Colonic mucosa (tissue), 4 donors: ENCODE measurements at places on chromosomes 7 and 10.

DNA sequence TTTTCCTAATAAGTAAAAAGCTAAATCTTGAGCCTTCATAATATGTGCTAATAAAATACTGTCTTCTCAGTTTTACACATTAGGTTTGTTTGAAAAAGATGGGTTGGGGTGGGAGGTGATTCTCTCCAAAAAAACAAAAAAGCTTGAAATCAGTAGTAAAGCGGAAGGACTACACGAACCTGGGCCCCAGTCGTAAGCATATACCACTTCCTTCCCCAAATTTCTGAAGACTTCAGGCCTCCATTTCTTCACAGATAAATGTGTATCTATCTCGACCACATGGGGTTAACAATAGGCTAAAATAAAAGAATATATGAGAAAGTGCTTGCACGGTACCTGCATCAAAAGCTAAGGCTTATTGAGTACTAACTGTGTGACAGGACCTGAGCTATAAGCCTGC, 51.6 kb upstream of the PAX2 start:
- H3K27ac ChIP-seq = no peak overlapping the region
- no peaks in the 10 kb centered on the region for H3K36me3 ChIP-seq
- H3K4me3 ChIP-seq = no peak overlapping the region
- DNase-seq = no peak

DNA sequence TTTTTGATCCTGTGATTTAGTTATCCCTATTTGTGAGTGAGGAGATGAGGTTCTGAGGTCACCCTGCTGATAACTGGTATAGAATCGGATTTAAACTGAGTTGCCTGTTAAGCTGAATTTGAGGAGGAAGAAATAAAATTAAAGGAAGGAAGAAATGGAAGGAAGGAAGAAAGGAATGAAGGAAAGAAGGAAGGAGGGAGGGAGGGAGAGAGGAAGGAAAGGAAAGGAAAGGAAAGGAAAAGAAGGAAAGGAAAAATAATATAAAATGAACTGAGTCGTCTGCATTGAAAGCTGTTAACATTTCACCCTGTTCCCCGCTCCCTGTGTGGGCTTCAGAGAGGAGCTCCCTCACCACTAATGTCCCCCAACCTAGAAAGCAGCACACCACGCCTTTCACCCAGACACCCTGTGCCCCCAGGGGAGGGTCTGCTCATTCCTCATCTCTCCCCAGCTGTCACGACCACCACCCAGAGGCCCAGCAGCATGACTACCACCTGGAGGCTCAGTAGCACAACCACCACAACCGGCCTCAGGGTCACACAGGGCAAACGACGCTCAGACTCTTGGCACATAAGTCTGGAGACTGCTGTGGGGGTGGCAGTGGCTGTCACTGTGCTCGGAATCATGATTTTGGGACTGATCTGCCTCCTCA, 16.3 kb downstream of the PILRA start:
- H3K4me1 ChIP-seq = no peaks in the 10 kb centered on the region
- H3K27ac ChIP-seq = no peak overlapping the region
- no peaks in the 10 kb centered on the region for H3K27me3 ChIP-seq
- H3K4me3 ChIP-seq = no peak overlapping the region
- no peak for DNase-seq
- H3K36me3 ChIP-seq = no peaks in the 10 kb centered on the region

GRCh38 chr7:13850185-13850752, 139.2 kb downstream of the ETV1 start:
- no peak overlapping the region for H3K4me3 ChIP-seq
- H3K4me1 ChIP-seq = peaks cover 2% of the 10 kb centered on the region
- H3K36me3 ChIP-seq = no peaks in the 10 kb centered on the region
- DNase-seq = peak; percentile 31

DNA sequence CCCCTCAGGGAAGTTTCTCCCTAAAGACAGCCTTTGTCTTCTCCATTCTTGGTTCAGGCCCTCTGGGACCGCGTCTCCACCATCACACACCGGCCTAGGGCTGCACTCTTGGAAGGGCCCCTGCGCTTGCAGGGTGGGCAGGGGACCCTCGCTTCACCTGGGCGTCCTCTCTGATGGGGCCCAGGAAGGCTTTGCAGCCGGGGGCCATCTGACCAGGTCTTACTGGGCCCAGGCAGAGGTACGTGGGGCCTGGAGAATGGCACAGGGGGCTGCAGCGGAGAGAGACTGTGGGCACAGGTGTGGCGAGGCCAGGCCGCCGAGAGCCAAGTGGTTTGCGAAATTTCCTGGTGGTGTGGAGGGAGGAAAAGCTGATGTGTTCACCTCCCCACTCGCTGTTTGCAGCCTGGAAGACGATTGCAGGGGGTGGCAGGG, 44.4 kb downstream of the ALOX5 start:
- DNase-seq = no peak
- H3K4me1 ChIP-seq = peaks cover 6% of the 10 kb centered on the region
- H3K27me3 ChIP-seq = no peaks in the 10 kb centered on the region
- H3K4me3 ChIP-seq = peak overlapping the region; percentile 38
- no peaks in the 10 kb centered on the region for H3K36me3 ChIP-seq
- peak overlapping the region; percentile 80 for H3K27ac ChIP-seq

- no peaks in the 10 kb centered on the region for H3K36me3 ChIP-seq
- H3K27ac ChIP-seq = no peak overlapping the region
- peaks cover 16% of the 10 kb centered on the region for H3K4me1 ChIP-seq
- no peak for DNase-seq
Measured at GRCh38 chr7:2495418-2496299, 19.5 kb upstream of the GRIFIN start.

- H3K27me3 ChIP-seq = no peaks in the 10 kb centered on the region
- no peaks in the 10 kb centered on the region for H3K4me1 ChIP-seq
Measured at GRCh38 chr7:2860627-2861133, 16.6 kb upstream of the GNA12 start.

DNA sequence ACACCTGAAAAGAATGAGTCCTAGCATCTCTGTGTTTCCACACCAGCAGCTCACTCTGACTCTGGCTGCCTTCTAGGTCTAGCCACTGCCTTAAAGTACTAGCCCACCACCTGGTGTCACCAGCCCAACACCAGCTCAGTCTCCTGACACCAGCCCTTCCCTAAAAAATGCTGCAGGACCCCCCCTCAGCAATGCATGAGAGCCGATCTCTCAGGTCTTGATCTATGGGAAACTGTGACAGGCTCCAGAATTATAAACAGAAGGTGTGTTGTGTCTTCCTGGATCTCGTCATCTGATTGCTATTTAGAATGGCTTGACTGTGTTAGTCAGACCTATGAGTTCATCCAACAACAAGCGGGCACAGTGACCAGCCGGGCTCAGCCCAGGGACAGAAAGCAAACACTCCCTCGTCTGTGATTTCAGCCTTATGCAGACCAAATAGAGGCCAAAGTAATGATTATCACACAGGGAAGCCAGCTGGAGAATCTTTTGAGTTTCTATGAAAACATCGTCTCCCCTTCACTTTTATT, 66.6 kb downstream of the CUBN start:
- no peaks in the 10 kb centered on the region for H3K27me3 ChIP-seq
- no peaks in the 10 kb centered on the region for H3K36me3 ChIP-seq
- H3K4me1 ChIP-seq = no peaks in the 10 kb centered on the region
- no peak overlapping the region for H3K4me3 ChIP-seq

- H3K27me3 ChIP-seq = no peaks in the 10 kb centered on the region
- no peak overlapping the region for H3K4me3 ChIP-seq
- DNase-seq = no peak
- no peaks in the 10 kb centered on the region for H3K36me3 ChIP-seq
Measured at GRCh38 chr10:2392145-2392812, 655.0 kb upstream of the ADARB2 start.
